NCI-H345 (cell line): ENCODE measurements at places on chromosomes 2 and 18.

DNA sequence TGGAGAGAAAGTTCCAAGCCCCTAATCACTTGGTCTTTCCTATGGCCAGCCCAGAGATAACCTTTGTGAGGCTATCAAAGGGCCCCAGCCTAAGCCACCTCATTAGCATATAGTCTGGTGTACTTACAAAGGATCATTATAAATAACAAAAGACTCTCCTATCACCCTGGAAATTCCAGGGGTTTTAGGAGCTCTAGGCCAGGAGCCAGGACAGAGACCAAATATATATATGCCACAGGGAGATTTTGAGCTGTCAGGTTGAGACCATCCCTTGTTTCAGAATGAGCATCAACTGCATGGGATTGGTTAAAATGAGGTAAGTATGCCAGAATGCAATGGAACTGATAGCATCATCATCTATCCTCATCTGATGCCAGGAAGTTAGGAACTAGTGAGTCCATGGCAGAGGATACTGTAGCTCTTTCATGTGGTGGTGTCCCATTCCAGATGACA is 32.1 kb upstream of the CHRNA1 start:
- DNase-seq, result no peak

DNA sequence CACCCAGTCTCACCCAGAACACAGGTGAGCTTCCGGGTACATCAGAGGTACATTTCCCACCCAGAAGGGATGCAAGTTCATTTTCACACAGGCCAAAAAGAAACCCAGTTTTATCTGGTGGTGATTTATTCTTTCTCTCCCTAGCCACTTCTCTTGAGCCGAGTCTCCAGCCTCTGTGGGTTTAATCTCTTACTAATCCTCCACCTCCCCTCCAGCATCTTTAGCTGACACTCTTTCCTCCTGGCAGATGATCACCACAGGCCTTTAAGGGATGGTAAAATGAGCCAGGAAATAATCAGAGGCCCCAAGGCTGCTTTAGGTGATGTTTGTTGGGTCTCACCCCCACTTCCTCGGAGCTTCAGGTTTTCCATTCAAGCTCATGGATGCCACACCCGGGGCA is 145.7 kb upstream of the DLX2 start:
- no peak for DNase-seq

GRCh38 chr2:84132370-84132769 is 326.7 kb downstream of the SUCLG1 start:
- DNase-seq, result no peak

- no peak for DNase-seq
Measured at GRCh38 chr2:173955004-173955403, 10.2 kb downstream of the SP3 start.

DNA sequence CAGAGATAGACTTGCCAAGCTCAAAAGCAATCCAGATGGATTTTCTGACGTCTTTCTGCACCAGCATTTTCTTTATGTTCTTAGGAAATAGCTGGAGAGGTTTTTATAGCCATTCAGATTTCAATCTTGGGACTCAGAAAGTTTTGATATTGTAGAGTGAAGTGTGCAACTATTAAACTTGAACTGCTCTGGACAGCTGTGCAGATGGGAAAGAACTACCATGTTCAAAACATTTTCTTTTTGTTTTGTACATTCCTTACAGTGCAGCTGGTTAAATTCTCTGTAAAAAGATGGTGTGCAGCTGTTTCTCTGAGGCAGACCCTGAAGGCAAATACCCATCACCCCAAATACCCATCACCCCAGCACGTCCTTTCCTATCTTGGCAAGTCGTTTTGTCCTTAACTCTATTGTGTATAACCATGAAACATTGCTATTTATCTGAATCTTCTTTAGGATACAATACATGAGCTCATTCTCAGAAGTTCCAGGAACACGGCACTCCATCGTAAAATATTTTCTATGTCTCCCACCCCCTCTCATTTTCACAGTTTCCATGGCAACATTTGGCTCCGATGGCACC is 38.8 kb downstream of the AQP4 start:
- no peak for DNase-seq

GRCh38 chr18:60794802-60795201 is 422.2 kb upstream of the MC4R start:
- no peak for DNase-seq
